ENCODE measurements at places on chromosomes 3 and 15.

DNA sequence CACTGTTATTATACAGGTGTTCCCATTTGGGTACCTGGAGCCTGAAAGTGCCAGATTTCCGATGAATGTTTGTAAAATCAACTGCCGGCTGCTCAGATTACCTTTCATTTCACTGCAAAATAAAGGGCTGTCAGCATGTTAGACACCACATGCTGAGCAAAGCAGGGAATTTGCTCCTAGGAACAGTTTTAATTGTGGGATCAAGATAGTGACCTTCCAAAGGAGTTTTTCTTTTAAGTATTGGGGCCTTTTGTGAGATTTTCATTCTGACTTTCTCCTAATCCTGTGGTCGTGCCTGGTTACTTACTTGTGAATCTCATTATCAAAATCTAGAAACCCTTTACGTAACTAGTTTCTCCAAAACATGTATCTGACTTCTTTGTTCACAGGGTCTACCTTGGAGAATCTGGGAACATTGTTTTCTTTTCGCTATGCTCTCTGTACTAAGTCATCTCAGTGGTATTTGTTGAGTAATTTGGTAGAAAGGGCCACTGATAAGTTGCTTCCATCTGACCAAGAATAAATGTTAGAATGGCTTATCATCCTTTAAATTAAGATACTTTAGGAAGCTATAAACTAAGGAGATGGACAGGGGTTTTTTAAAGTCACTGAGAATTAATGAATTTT, 40.8 kb upstream of the LRTM1 start:
- DNase-seq = no peak

DNA sequence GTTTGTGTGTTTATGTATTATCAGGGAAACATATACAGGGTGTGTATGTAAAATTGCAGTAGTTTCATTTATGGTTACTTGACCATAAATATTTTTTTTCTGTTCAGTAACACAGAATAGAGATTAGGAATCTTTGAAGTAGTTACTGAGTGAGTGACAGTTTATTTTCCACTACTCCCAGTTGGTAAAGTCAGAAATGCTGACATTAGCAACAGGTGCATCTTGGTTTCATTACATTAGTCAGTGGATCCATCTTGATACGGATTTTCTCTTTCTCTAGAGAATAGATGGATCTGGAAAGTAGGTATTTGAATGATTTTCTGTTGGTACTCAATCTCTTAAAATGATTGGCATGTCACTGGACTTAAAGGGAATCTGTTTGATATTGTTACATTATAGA, 6.0 kb downstream of the UBE2E2 start:
- no peak for DNase-seq

DNA sequence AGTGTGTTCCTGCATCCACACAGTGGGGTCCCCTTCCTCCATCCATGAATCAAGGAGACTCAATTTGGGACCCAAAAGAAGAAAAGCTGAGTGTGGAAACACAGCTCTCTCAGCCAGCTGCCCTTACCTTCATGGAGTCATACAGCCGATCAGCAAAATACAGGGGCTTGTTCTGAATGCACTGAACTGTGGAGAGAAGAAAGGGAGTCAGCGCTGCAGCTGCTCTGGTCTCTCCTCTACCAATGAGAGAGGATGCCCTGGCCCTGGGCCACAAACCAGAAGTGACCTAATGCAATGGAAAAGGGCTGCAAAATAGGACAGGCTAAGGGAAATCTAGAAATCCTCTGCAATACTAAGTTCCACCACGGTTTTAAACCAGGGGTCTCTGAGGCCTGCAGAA, 46.7 kb downstream of the ANXA2 start:
- DNase-seq = no peak

DNA sequence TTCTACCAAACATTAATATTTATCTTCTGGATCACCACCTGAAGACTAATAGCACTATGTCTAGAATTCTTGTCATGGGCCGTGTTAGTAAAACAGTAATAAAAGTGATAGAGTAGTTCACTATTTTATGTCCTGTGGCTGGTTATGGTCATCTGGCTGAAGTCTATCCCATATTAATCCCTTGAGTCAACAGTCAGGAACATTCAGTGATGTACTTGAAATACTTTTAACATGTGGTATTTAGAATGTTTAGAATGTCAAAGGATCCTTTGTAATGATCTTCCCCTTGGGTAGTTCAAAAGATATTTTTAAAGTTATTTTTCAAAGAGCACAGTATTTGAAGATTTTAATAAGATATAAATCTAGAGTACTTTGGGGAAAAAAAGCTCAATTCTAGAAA, 117.0 kb downstream of the MBNL1 start:
- no peak for DNase-seq

DNA sequence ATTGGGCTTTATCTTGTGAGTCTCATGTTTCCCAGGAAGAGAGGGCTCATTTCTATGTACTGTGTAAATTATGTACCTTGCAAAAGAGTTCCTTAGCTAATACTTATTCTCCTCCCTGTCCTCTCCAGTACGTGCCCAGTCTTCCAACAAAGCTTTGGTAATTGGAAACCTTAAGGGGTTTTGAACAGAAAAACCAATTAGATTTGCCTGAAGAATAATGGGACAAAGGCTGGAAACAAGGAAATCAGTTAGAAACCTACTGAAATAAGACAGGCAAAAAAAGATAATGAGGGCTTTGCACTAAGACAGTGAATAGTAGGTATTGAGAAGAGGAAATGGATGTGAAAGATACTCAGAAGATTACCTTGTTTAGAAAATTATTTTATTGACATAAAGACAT, 82.5 kb downstream of the SPRED1 start:
- no peak for DNase-seq

- DNase-seq = no peak
These were observed 13.3 kb downstream of the NFKBIZ start for GRCh38 chr3:101862416-101863165.

Measured in stimulated activated CD8-positive, alpha-beta memory T cell treated with anti-CD3 and anti-CD28 coated beads, Interleukin-4, amount 100 ng/mL, for 1 hour (primary cell).